RWPE1 (cell line): ENCODE measurements at places on chromosomes 2 and 18.

DNA sequence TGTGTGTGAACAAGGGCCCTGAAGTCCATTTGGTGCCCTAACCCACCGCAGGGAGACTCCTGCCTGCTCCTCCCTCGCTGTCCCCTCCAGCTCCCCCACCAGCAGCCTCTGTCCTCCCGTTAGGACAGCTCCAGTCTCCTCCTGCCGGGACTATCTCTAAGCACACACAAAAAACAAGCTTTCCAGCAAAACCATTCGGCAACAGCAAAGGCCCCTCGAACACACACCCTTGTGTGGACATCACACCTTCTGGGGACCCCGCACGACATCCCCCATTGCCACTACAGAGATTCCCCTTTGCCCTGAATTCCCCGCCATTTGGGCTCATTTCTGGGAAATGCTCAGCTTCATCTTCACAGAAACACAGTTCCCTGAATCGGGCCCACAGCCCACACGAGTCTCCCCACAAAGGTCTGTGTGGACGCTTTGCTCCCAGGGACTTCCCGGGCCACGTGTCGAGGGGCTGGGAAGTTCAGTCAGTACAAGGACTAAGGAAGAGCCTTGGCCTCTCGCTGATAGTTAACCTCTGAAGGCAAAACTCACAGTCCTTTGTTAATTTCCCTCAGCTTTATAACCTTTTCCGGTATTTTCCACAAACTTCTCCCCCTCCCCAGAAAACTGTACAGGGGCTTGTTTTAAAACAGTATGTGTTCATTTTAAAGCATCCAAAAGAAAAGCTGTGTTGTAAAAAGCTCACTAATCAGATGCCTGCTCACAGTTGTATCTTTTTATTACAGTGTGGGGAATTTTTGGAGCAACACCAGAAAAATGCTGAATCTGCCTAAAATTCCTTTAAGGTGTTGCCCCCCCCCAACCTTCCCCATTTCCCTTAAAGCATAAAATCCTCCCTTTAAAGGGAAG lies 25.9 kb downstream of the SMAD7 start:
- DNase-seq, result no peak

DNA sequence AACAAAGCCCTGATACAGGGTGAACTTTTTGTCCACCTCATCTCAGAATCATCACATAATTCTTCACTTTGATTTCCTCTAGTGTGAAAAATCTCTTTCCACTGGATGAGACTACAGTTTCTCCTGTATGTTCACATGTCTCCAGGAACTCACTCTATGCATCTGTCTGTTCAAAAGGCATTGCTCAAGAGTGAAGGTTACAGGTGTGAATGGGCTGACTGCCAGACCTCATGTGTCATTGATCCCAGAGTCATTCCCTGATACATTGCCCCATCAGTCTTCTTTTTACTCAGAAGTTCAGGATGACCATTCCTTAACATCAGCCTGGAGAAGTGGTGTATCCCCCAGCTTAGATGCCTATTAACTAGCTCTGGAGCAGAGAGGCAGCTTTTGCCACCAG lies 4.4 kb upstream of the DSC3 start:
- peak; percentile 26 for DNase-seq

DNA sequence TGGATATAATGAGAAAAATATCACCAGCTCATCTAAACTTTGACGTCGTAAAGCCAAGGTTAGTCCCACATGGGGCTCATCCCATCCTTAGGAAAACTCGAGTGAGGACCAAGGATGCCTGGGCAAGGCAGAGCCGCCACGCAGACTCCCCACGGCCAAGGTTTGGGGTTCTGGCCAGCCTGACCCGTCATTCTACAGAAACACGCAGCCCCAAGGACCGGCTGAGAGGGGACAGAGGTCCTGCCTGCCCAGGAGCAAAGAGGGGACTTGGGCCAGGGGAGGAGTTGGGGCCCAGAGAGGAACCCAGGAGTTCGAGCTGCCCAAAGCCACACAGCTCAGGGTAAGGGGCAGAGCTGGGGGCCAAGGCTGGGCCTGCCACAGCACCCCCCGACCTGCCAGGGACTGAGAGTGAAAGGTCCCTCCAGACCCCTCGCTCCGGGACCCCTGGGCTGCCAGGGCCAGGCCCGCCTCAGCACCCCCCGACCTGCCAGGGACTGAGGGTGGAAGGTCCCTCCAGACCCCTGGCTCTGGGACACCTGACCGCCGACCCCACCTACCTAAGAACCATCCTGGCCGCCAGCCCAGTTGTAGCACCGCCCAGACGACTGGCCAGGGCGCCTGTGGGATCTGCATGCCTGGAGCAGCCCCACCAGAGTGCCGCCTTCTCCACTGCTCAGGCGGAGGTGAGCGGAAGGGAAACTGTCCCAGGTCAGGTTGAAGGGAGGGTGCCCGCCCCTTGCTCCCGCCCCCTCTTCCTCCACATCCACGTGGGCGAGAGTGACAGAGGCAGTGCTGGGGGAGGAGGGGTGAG lies at the start of gene PDCD1:
Gene PDCD1, minus strand, starts transcription at position 689 of the 811 bp plus-strand sequence. Its CDS starts 56 bp downstream, at position 633.
- no peak for DNase-seq

DNA sequence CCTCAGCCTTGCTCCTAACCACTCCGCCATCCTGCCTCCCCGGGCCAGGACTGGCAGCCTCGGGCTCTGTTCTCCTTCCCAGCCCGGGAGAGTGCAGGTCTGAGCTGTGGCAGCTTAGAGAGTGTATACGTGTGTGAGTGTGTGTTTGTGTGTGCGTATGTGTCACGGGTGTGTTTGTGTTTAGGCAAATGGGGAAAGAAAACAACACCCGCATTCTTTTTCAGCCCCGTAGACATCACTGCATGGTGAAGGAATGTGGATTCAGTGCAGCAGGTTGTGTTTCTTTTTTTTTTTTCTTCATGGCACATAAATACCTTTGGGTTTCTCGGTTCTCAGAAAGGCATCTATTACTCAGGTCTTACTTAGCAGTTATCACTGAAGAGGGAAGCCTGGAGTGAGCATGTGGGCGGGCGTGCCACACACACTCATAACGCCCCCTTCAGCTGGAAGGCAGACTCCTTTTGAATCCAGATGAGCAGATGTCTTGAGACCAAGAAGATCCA lies 44.2 kb downstream of the GLI2 start:
- DNase-seq, result no peak

DNA sequence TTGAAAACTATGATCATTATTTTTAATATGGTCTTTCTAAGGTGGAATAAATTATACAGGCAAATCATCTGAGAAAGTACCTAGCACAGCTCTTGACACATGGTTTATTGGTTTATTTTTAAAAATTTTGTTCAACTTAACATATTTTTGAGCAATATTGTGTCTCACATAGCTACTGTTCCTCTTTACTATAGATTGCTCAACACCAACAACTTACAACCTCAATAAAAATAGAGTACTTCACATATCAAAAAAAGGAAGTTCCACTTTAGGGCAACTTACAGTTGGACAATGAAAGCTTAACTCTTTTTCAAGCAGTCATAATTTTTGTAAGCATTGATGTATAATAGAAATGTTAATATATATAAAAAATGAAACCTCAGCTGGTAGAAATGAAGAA lies 440.9 kb upstream of the UBE2E3 start:
- DNase-seq, result no peak

GRCh38 chr2:36675579-36676282 lies 20.8 kb upstream of the VIT start:
- DNase-seq, result no peak

GRCh38 chr2:180520206-180520605 lies 460.2 kb upstream of the UBE2E3 start:
- no peak for DNase-seq

DNA sequence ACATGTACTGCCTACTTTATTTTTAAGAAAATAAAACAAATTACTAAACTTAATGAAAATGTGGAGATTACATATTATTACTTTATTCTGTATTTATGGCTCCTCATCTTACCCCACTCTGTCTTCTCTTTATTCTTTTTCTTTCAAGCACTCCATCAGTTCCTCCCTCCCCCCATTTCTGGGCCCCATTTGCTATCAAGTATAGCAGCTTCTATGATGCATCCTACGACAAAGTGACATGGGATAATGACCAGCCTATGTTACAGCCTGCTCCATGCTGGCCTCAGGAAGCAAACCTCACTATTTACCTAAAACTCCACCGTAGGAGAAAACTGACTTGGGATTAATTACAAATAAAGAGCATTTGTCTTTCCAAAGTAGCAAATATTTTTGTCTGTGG lies 58.8 kb downstream of the RND3 start:
- no peak for DNase-seq

DNA sequence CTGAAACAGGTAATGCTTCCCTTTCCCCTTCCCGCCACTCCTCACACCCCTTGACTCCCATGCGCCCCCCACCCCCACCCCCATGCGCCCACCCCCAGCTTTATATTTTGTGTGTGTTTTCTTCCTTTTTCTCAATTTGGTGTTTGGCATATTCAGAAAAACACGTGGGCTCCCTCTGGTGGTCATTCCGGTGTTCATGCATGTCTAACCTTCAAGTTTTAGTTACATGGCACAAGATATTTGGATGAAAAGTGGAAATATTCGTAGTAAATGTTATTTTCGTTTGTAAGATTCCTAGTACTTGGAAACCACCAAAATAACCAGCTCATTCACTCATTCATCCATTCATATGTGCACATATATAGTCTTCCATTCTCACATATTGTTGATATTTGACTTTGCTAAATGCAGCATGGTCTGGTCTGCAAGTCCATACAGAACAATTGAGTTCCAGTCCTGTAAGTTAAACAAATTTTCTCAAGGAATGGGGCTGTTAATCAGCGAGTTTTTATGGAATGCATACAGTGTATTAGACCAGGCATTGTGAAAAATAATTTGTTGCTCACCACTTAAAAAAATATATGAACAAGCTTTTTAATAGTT lies 143.6 kb upstream of the MAP3K20 start:
- peak; percentile 41 for DNase-seq

- no peak for DNase-seq
These were observed 97.1 kb upstream of the RMDN2 start for GRCh38 chr2:37827911-37828511.

- DNase-seq, result no peak
These were observed 98.8 kb upstream of the EML6 start for GRCh38 chr2:54624591-54625071.

GRCh38 chr2:62713837-62714236 lies 8.3 kb downstream of the EHBP1 start:
- DNase-seq, result no peak

DNA sequence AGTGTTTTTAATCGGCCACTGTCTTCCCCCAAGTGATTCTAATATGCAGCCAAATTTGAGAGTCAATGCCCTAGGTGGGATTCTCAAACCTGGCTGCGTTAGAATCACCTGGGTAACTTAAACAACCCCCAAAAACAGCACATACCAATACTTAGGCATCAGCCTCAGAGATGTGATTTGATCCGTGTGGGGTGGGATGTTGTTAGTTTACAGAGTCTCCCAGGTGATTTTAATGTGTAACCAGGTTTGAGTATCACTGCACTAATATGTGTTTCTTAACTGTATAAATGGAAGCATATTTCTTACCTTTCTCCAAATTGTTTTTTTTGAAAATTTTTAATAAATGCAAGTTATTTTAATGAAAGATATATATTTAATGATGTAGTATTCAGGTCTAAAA lies 135.4 kb downstream of the PLCL1 start:
- DNase-seq, result no peak

- DNase-seq, result no peak
These were observed 141.6 kb downstream of the HDAC4 start for GRCh38 chr2:239259173-239259572.

- DNase-seq, result no peak
These were observed 19.5 kb upstream of the DTNB start for GRCh38 chr2:25692737-25693445.

- DNase-seq, result no peak
These were observed 23.2 kb downstream of the RNF152 start for GRCh38 chr18:61869636-61870035.

GRCh38 chr18:63131106-63131958 lies 188.2 kb downstream of the BCL2 start:
- DNase-seq, result peak; percentile 27

DNA sequence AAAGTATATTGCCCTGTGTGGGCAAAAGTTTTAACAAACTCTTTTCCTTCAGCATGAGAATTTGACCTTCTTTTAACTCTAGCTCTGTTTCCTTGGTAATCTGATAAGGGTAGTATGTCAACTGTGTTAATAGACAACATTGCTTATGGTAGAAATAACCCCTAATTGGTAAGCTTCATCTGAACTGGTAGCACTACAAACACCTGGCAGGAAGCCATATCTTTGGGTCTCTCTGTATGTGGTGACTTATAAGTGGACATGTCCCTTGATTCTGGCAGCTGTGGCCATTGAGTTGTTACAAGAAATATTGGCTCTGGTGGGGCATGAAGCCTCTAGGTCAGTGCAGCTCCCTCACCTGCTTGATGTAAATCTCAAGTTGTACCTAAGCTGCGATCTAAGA lies 46.9 kb downstream of the MBD5 start:
- DNase-seq, result no peak

DNA sequence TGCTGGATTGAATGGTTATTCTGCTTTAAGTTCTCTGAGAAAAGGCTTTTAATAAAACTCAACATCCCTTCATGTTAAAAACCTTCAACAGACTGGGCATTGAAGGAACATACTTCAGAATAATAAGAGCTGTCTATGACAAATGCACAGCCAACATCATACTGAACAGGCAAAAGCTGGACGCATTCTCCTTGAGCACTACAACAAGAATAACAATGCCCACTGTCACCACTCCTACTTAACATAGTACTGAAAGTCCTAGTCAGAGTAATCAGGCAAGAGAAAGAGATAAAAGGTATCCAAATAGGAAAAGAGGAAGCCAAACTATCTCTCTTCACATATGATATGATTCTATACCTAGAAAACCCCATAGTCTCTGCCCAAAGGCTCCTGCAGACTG lies 641.4 kb downstream of the IRS1 start:
- DNase-seq, result no peak

DNA sequence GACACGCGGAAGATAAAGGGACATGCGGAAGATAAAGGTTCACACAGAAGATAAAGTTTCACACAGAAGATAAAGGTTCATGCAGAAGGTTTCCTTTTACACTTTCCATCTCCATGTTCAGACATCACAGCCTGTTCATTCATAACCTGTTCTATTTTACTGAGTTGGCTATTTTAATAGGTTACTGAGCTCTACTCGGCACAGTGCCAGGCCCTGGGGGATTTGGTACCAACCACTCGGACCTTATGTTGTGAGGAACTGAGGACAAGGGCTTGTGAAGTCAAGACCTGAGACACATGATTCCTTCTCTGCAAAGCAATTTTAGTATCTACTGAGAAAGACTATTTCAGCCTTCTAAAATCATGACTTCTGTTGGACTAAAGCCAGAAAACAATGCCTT lies 75.0 kb upstream of the ALKAL2 start:
- no peak for DNase-seq

GRCh38 chr18:5410582-5410981 lies 115.1 kb upstream of the ZBTB14 start:
- DNase-seq, result no peak

GRCh38 chr2:169118060-169118459 lies 48.7 kb downstream of the DHRS9 start:
- DNase-seq, result no peak

DNA sequence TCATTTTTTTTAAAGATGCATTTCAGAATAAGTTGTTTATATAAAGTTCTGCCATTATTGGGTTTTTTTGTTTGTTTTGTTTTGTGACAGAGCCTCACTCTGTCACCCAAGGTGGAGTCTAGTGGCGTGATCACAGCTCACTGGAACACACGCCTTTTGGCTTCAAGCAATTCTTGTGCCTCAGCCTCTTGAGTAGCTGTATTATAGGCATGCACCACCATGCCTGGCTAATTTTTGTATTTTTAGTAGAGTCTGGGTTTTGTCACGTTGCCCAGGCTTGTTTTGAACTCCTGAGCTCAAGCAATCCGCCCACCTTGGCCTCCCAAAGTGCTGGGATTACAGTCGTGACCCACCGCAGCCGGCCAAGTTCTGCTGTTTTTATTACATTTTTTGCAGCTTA lies 72.3 kb downstream of the R3HDM1 start:
- no peak for DNase-seq
